NCI-H1092 treated with DMSO at 0.1 percent for 48 hours (cell line): ENCODE measurements at places on chromosomes 2 and 18.

DNA sequence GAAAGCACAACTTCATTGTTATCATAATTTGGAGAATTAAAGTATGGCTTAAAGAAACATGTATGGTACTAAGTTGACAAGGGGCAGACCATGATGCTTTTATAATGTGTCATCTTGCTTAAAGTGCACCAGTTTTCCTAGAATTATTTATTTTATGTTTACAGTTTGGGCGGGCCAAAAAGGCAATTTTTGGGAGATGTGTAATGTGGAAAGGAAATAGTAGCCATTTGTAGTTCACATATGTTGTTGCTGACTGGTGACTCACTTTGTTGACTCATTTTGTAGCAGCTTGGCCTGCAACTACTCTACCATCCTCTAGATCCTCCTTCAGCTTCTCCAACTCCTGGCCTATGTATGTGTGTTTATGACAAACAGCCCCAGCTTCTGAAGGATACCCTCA is 7.7 kb downstream of the ZSCAN30 start:
- DNase-seq, result no peak

- DNase-seq, result peak; percentile 2
These were observed 18.5 kb upstream of the PSME4 start for GRCh38 chr2:53989210-53989862.

DNA sequence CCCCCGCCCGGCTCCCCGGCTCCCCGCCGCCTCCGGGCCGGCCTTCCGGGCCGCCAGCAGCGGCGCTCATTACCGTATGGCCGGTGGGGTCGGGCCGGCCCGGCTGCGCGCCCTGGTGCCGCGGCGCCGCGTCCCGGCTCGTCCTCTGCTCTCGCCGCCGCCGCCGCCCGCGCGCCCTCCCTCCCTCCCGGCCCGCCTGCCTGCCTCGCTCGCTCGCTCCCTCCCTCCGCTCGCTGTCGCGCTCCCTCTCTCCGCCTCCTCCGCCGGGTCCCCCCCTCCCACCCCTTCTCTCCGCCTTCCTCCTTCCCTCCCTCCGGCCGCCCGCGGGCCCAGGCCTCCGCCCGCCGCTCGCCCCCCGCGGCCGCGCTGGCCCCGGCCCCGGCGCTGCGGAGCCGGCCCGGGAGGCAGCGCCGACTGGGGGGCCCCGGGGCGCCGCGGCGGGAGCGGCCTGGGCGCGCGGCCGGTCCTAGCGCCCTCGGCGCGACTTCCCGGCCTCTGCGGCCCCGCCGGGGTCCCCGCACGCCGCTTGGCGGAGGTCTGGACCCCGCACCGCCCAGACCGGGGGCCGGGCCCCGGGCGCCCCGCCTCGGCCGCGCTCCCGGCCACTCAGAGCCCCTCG is at the start of gene DNMT3A:
Gene DNMT3A (minus strand): TSS at position 173 of the 619 bp plus-strand sequence. CDS start 27,941 bp downstream, outside the sequence.
- peak; percentile 69 for DNase-seq

DNA sequence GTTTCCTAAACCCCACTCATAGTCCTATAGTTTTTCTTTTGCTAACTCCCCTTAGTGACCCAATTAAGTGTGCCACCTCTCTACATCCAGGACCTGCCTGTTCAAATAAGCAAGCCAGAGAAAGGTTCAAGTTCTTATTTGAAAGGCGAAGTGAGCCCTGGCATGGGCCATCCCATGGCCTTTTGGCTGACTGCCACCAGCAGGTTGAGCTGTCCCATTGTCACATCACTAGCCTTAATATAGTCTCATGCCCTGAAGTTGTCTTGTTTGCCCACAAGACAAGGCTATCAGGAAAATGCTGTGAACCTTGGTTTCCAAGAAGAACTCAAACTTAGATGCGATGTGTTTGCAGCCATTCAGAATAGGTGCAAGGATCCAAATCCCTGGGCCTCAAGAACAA is 158.8 kb downstream of the SH3RF3 start:
- DNase-seq, result no peak

DNA sequence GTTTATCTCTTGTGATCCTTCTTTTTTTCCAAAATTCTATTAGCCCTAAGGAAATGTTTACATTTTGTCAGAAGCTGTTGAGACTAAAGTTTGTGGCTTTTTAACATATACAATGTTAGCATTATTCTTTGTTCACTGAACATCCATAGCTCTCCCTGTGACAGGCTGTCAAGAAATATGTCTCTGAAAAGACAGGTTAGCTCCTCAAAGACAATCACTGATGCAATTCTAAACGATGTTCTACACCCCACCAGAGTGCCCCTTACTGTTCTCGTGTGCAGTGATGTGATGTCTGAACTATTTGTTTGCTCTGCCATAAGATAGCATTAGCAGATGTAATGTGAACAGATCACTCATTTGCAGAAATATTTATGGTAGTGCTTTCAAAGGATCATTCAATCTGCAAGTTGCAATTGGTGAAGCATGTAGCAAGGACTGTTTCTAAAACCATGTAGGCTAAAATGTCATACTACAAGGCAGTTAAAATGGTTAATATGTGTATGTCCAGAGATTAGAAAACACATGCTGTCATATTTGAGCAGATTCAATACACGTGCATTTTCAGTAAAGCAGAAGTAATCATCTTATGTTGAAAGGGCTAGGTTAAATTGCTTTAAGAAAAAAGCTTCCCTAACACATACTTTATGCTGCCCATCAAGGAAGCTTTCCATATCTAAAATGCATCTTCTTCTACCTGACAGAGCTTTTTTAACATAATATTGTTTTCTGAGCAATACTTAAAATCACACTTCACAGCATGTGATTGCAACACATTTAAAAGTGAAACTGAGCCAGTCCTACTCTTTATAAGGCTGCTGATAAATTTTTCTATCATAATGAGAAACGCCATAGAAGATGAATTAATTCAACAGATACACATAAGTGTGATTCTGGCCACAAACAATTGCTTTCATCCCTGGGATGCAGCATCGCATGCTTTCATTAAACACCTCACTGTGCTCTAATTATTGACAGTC is 285.7 kb upstream of the UBE2E3 start:
- no peak for DNase-seq

DNA sequence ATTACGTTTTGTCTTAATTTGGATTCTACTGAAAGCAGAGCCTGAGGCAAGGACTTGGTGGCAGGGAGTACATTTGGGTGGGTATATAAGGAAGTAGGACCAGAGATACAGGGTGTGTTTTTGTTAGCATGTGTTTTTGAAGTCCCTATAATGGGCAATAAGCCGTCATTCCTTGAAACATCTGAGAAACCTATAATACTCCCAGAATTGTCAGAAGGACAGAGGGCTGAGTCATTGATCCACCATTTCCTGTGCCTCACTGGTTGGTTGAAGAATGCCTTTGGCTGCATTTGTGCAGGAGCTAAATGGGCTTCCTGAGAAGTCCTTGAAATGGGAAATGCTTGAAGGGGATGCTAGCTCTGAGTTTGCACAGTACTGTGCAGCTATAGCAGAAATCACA is 281.8 kb upstream of the ZEB2 start:
- DNase-seq, result no peak

GRCh38 chr2:12931186-12931844 is 214.6 kb downstream of the TRIB2 start:
- peak; percentile 49 for DNase-seq

DNA sequence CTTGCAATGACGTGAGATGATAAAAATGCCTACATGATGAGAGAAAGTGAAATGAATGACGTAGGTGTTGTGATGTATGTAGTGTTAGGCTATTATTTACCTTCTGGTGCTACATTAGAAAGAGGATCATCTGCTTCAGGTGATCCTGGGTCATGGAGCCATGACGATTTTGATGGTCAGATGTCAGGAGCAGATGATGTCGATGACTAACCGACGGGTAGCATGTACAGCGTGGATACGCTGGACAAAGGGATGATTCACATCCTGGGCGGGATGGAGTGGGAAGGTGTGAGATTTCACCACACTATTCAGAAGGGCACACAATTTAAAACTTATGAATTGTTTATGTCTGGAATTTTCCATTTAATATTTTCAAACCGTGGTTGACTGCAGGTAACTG is 43.5 kb upstream of the ACVR1C start:
- no peak for DNase-seq

- DNase-seq, result no peak
These were observed 168.3 kb downstream of the NR4A2 start for GRCh38 chr2:156164091-156164720.

GRCh38 chr2:59875836-59876235 is 677.6 kb downstream of the BCL11A start:
- no peak for DNase-seq

DNA sequence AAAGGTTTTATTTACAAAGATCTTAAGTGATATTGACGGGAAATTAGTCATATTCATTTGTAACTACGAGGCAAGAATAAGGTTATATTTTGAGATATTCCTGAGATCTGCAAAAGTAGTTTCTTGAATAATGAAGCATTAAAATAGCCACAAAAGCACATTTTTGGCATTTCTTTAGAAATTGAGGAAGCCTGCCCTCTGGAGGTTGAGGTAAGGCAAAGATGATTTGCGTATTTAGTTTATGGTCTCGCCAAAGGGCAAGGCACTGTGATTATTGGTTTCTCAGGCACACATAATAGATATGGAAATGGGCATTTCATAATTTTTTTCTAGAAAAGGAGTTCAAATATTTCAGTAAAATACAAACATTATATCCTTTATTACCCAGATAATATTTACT is 143.7 kb upstream of the RPRM start:
- no peak for DNase-seq

DNA sequence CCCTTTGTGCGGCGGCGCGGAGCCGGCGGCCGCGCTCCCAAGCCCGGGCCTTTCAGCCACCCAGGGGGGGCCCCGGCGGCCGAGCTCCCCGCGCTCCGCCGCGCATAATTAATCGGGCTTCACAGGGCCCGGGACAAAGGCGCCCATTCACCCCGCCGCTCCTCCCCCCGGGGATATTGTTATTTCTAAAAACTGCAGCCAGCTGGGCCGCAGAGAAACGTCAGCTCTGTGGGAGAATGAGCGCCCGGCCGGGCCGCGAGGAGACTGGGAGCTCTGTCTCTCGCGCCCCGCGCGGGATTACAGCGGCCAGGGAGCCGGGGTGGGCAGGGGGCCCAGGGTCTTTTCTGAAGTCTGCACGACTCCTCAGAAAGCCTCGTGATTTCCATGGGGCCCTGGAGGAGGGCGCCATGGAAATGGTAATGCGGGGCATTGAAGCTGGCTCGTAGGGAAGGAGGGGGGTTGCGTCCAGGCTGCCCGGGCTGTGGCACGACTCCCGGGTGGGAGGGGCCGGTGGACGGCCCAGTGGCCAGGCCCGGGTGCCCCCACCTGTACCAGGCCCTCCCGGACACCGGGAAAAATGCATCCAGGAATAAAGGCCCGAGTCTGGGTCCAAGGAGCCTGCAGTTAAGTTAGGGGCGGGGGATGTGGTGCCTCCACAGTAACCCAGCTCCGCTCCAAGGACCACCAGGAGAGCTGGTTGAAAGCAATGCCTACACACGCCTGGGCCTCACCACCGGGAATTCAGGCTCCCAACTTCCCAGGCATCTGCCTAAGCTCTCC is 125.3 kb downstream of the ZFP36L2 start:
- peak; percentile 21 for DNase-seq

- peak; percentile 40 for DNase-seq
These were observed 330.2 kb upstream of the FANCL start for GRCh38 chr2:58571181-58571852.

- no peak for DNase-seq
These were observed 1.3 kb downstream of the RAB10 start for GRCh38 chr2:26035090-26035743.
